ENCODE measurements at places on chromosomes 11 and 22. TPM values are rescaled to one million over a fixed set of nuclear protein-coding genes. Genes with fewer than 3 reads are reported as not detected.

NCAM1 gene
- total RNA-seq: 94.8 TPM

BIRC3 gene
- 6.0 TPM for total RNA-seq

MMP8 gene
- total RNA-seq: not detected

NCAPD3 gene
- total RNA-seq: 31.4 TPM

POU2AF2 gene
- not detected for total RNA-seq

XNDC1N gene
- 16.9 TPM for total RNA-seq

NOX4 gene
- 15.6 TPM for total RNA-seq

FREY1 gene
- not detected for total RNA-seq

GGTLC3 gene
- total RNA-seq: not detected

SCUBE1 gene
- 1.0 TPM for total RNA-seq

GRIK4 gene
- total RNA-seq: 0.98 TPM

MRGPRX2 gene
- not detected for total RNA-seq
